ENCODE measurements at places on chromosomes 12 and 14.

DNA sequence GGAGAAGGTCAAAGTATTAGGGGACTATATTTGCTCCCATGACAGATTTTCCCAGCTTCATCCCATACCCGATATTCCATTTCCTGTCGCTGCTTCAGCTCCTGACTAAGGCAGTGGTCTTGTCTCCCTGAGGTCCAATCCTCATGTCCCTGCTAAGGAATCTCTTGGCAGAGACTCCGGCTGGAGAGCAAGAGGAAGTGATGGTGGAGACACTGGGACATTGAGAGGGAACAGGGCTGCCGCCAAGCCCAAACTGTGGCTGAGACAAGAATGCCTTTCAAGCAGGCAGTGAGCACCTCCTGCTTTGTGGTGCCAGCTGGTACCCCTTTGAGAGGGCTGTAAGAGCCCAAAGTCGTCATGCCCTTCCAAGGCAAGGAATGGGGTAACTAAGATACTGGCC, 5.5 kb downstream of the SP7 start:
- no peak for DNase-seq

DNA sequence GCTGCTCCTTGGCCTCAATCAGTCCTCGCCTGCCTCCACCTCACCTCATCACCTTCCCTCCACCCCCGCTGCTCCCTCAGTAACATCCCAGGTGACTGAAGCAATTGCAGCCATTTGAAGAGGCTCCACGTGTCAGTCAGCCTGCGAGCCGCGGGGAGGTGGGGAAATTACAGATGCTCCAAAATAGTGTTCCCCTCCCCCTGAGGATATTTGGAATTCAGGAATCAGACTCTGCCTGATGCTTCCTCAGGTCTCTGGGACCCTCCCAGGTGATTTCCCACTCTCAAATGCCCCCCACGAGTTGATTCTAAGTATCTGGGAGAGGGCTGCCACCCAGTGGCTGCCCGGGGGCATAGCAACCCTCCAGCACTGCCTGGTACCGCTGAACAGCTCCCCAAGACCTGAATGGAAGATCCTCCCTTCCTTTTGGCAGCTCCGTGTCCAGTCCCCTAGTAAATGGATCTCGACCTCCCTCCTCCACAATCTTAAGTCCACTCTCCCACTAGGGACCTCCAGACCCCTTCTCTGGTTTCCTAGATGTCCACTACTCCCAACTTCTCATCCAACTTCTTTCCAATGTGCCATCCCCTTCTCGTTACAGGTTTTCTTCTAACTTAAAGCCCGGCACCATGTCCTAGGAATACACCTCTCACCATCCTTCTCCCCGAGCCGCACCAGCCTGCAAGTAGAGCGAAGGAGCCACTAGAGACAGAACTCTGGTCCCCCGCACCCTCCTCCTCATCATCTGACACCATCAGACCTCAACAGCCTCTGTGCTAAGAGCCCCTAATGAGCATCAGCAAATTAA, 1.4 kb upstream of the ASIC1 start:
- peak; percentile 25 for DNase-seq

DNA sequence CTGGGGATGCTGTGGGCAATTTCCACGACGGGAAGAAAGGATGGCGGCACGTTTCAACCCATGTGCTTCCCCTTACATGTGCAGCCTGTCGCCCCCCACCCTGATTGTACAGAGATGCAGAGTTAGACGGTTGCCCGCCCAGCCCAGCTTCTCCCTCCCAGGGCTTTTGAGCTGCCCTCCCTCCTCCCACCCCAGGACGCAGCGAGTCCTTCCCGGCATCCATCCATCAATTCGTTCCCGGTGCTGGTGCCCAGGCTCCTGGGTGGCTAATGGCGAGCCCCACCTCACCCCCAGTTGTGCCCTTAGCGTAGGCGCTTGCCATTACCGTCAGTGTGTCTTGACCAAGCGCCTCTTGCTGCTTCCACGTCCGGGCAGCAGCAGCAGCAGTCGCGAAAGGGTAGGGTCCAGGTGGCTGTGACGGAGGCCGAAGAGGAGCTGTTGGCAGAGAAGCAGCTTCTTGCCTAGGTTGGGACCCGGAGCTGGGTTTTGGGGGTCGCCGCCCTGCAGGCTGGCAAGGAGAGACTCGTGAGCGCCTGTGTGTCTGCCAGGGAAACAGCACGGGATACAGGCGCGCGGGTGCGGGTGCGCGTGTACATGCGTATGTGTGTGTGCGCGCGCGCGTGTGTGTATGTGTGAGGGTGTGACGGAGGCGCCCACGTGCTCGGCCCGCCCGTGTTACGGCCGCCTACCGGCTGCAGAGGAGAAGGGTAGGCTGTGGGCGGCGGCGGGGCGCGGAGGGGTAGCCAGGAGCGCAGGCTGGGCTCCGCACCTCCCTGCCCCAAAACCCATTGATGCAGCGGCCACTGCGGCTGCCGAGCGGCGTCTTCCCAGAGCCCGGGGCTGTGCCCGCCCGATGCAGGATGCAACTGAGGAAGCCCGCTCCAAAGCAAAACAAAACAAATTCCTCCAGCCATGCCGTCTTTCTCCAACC, at the start of gene SLC6A15:
TSS of gene SLC6A15 (minus strand) at position 602 of the 931 bp plus-strand sequence. CDS start 20,679 bp downstream, outside the sequence.
- DNase-seq: no peak

- DNase-seq: no peak
Measured at GRCh38 chr12:1790444-1790843, 29.9 kb upstream of the LRTM2 start.

- peak; percentile 83 for DNase-seq
Measured at GRCh38 chr14:50040401-50040775, 76.0 kb downstream of the VCPKMT start.

DNA sequence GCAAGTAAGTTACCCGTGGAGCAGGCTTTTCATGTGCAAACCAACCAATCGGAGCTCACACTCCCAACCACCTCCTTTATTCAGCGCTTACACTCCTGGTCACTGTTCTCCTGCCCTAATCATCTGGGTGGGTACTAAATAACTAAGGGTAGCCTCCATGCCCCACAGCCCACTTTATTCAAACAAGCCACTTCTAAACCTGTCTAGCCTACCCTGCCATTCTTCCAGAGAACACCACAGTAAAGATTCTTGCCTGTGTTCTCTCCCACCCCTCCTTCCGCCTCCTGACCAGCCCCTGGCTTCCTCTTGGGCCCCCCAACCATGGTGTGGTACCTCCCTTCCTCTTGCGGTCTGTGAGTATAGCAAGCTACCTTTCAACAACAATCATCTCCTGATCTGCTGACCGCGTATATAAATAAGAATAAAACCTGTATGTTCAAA, 581.9 kb downstream of the VRK1 start:
- DNase-seq: no peak

DNA sequence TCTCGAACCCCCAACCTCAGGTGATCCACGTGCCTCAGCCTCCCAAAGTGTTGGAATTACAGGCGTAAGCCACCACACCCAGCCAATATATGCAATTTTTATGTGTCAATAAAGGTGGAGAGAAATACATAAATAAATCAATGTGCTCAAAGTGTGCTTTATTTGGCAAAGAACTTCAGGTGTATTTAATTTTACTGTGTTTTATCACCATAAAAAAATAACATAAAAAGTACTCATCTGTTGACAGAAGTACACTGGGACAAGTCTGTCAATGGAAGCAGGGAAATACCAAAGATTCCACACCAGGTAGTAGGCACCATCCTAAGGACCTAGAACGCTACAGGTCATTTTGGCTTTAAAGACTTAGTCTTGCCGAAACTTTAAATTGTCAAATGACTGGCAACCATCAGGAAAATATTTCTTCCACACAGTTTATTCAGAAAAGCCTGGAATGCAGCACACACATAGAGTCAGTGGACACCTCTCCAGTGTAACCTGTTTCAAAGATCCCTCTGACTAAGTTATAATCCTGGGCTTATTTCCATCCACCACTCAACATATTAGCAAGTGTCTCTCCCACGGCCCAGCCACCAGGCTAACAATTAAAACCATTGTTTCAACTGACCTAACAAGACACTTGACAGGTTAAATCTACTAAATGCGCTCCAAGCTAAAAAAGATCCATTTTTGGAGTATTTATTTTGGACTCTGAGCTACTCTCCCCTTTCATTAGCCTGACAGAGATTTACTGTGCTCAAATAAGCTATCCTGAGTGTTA, 4.2 kb downstream of the ERO1A start:
- DNase-seq: no peak

- DNase-seq: no peak
Measured at GRCh38 chr12:18101043-18101442, 11.1 kb upstream of the RERGL start.

DNA sequence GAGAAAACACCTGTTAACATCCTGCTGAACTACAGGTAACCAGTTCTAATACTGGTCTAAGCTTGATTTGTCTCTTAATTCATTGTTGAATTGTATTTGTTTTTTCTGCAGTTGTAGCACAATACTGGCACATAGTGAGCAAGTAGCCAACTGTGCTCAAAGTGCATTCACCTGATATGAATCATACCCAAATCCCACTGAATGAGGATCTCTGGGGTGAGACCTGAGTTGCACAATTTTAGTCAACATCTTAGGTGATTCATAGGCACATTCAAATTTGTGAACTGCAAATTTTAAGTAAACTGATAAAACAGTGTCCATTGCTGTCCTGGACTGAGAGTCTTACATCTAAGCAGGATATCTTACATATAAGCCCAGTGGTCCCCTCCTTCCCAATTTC, 12.8 kb downstream of the KCNC2 start:
- DNase-seq: peak; percentile 3

DNA sequence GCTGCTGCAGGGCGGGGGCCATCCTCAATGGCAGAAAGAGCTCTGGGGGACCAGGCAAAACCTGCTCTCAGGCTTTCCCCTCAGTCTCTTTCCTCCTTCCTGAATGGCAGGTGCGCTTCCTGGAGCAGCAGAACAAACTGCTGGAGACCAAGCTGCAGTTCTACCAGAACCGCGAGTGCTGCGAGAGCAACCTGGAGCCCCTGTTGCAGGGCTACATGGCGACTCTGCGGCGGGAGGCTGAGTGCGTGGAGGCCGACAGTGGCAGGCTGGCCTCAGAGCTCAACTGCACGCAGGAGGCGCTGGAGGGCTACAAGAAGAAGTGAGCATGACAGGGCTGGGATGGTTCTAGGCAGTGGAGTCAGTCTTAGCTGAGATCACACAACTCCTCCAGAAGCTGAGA, 22.9 kb upstream of the KRT83 start:
- no peak for DNase-seq

DNA sequence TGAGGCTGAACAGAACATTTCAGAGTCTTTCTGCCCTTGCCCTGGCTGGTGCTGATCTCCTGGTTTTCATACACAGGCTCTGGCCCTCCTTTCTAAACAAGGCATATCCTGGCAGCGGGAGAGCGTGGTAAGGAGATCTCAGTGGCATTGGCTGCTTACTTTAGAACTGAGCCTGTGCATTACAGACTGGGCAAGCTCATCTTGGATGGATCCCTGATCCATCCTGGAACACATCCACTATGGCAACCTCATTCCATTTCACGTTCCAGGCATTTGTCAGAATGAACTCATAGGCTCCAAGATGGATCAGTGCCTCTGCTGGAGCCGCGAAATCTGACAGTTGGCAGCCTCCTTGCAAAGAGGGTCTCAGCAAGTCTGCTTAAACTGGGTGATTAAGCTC, 224.5 kb upstream of the PELI2 start:
- no peak for DNase-seq

- DNase-seq: no peak
Measured at GRCh38 chr14:32039401-32040030, 37.6 kb upstream of the ARHGAP5 start.

GRCh38 chr12:76489737-76490136, 69.8 kb downstream of the OSBPL8 start:
- no peak for DNase-seq

DNA sequence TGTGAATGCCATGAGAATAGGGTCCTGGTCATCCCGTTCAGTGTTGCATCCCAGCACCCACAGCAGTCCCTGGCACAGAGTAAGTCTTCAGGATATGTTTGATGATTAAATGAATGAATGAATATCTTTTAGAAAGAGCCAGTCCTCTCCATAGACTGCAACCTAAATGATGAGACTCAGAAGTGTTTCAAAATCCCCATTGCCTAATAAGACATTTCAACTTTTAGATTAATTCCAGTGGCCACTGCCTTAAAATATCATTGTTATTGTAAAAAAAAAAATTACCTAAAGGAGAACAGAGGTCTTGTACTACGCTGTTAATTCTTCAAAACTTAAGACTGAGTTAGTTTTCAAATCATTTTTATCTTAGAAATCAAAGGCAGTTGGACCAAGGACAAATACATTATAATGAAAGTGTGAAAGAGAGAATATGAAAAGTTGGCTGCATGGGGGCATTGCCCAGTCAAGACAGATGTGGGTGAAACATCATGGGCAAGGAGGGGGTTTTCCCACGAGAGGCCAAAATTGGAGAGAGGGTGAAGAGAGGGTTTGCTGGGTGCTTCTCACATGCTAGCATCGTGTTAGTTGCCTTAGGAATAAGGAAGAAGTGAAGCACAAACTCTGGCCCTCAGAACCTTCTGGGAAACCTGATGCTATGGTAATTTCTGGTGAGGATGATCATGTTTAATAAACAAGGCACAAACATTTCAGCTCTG, 26.3 kb upstream of the CPM start:
- no peak for DNase-seq

DNA sequence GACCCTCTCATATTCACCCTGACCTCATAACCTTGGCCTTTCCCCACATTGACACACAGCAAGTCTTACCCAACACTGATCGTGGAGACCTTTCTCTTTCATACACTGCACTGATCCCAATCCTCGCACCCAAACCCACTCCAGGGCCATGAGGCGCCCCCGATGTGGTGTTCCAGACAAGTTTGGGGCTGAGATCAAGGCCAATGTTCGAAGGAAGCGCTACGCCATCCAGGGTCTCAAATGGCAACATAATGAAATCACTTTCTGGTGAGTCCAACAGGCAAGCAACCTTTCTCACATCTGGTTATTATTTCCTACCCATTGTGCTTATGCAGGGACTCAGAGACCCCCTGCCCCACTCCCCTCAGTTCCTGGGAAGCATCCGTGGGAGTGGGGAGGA, 5.4 kb downstream of the MMP14 start:
- DNase-seq: no peak

DNA sequence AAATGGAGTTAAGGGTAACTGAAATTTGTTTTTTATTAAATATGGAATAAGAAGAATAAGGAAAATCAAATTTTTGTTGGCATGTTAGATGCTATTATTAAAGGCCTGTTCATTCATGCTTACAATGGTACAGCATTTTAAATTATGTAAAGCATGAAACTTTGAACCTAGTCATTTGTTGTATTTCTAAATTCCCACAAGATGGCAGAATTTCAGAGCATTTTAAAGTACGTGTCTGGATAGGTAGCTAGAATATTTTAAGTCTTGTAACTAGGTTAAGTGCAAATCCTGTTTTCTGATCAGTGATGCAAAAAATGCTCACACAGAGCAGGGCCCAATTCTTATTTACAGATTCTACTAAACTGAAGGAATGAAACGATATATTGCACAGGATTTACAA, 585.6 kb upstream of the MIS18BP1 start:
- DNase-seq: peak; percentile 0

DNA sequence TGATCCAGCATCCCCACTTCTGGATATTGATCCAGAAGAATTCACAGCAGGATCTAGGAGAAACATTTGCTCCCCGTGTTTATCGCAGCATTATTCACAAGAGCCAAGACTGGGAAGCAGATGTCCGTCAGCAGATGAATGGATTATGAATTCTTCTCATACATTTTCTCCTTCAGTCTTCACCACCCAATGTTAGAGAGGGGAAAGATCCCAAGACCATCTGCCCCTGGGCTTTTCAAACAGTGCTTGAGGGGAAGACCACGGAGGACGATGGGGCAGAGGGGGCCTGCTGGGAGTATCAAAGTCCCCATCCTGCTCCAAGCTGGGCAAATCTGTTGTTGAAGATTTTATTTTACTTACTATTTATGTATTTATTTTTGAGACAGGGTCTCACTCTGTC, 41.1 kb downstream of the SERPINA3 start:
- no peak for DNase-seq

- peak; percentile 0 for DNase-seq
Measured at GRCh38 chr12:81015510-81015909, 62.4 kb upstream of the ACSS3 start.

Measured in A172 (cell line).